ENCODE measurements at places on chromosomes 11 and 22.

GRCh38 chr11:68750195-68751003 lies 921 bp downstream of the TESMIN start:
- DNase-seq = peak; percentile 2

DNA sequence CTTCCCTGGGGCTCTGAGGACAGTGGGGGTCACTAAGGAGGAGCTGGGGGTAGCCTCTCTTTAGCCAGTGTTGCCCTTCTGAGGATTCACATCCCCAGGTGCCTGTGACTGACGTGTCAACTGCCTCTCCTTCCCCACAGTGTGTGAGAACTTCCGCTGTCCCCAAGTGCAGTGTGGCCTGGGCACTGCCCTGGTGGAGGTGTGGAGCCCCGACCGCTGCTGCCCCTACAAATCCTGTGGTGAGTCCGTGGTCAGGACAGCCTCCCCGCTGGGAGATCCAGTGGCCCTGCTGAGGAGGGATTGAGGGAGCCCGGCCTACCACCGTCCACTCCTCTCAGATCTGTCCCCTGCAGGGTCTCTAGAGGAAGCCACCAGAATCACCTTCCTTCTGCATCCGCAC lies 81.1 kb upstream of the MYOD1 start:
- DNase-seq = no peak

DNA sequence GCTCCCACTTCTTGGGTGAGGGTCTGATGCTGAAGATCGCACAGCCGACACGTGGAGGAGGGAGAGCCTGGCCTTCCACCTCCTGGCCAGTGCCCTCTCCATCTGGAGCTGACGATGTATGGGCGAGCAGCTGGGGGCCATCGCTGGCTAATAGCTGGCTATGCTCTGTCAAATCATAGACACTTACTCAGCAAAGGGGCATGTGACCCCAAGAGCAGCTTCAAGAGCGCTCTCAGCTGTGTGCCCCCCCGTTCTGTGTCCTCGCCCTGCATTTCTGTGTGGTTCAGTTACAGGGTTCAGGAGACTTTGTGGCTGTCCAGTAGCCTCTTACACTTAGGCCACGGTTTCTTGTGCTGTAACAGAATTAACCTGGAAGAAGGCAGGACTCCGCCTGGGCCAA lies 26.4 kb downstream of the FBLN1 start:
- no peak for DNase-seq

DNA sequence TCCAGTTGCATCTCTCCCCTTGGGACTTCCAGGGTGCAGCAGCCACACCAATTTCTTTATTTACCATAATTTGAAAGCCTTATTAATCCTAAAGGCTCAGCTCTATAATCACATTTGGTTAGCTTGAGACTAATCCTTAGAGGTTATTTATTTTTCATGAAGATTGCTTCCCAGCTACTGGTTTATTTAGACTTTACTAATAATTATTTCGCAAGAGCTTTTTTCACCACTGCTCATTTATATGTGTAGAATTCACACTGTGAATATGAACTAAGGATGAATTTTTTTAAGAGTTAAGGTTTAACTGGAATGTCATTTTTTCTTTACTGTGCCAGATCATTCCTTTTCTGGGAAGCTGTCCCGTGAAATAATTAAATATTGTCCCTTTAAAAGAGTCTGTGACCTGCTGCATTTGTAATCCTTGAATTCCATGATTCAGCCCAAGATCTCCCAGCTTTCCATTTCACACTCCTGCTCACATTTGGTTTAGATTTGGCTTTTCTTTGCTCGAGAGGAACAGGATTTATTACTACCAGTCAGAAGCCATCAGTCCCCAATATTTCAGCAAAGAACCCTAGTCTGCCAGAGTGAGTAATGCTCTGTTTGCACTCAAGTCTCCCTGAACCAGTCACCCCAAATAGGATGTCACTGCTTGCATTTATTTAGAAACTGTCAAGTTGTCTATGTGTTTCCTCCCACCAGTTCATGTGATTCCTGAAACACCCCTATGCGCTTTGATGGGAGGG lies 4.4 kb upstream of the CD44 start:
- no peak for DNase-seq

DNA sequence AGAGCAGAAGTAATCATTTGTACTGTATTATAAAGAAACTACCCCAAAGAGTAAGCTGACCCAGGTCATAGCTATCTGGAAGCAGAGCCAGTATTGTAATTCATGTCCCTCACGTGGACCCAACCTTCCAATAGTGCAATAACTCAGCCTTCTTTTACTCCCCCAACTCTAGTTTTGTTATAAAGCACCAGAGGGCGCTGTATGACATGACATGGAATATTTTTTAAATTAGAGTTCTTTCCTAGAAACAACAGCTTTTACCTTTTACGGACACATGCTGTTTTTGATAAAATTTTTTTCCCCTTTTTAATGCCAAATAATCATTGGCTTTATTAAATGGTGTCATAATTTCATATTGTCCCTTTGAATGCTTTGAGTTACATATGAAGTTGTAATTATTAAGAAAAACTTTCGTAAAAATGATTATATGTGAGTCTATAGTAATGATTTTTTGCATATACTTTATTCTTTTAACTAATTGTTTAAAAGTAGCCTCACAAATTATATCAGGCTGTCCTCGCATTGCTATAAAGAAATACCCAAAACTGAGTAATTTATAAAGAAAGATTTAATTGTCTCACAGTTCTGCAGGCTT lies 76.9 kb downstream of the DKK3 start:
- no peak for DNase-seq

All from activated naive CD4-positive, alpha-beta T cell treated with Interleukin-2 at 50 U/mL for 16 hours (primary cell).